ENCODE measurements at places on chromosomes 12 and 14.

- no peak for DNase-seq
Observed at GRCh38 chr12:105198961-105199360, 37.0 kb downstream of the APPL2 start.

DNA sequence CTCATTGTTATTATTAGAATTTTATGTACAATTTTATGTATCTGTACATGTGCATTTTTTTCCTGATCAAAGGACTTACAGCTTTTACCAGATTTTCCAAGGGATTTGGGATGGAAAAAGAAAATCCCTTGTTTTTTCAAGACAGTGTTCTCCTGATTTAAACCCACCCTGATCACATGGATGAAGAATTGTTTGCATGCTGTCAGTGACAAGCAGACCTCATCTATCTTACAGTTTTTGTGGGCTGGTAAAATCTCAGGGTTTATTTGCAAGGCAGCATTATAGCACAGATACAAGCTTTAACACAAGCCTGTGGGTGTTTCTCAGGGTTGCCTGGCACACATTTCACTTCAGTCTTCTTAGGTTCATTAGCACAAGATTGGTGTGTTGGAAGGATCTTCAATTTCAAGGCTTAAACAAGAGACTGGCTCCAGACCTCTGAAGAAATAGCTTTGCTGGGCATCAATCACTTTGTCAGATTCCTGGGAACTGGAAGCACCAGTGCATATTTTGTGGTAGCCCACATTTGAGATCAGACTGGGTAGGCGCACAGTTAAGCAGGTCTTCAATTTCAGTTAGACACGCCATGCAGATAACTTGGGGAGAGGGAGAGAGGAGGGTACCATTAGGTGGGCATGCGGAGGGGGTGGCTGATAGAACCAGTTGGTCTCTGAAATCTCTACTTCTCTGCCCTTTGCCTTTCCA is 118.0 kb downstream of the TBX5 start:
- no peak for DNase-seq

GRCh38 chr14:23443411-23443812 is 8.0 kb upstream of the MYH7 start:
- no peak for DNase-seq

DNA sequence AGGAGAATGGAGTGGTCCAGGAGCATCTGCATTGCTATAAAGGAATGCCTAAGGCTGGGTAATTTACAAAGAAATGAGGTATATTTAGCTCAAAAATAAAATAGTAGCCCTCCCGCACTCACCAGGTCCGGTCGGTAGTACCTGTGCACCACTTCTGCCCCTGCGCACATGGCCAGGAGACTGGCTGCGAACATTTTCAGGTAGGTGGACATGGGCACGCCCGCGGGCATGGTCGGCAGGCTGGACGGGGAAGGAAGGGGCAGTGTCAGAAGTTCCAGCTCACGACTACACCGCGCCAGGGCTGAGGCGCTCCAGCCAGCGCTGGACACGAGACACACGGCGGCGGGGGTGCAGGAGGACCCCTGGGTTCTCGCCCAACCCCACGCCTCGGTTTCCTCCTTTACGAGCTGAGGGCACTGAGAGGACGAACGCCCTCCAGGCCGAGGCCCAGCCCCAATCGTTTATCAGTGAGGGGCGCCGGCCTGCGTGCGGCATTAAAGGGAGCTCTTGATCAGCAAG is 9.1 kb upstream of the TDG start:
- peak; percentile 21 for DNase-seq

GRCh38 chr12:122989874-122990419 is 9.5 kb downstream of the ARL6IP4 start:
- no peak for DNase-seq

- no peak for DNase-seq
Observed at GRCh38 chr14:31944256-31945073, 132.6 kb upstream of the ARHGAP5 start.

- no peak for DNase-seq
Observed at GRCh38 chr12:100913872-100914592, 119.5 kb downstream of the ANO4 start.

DNA sequence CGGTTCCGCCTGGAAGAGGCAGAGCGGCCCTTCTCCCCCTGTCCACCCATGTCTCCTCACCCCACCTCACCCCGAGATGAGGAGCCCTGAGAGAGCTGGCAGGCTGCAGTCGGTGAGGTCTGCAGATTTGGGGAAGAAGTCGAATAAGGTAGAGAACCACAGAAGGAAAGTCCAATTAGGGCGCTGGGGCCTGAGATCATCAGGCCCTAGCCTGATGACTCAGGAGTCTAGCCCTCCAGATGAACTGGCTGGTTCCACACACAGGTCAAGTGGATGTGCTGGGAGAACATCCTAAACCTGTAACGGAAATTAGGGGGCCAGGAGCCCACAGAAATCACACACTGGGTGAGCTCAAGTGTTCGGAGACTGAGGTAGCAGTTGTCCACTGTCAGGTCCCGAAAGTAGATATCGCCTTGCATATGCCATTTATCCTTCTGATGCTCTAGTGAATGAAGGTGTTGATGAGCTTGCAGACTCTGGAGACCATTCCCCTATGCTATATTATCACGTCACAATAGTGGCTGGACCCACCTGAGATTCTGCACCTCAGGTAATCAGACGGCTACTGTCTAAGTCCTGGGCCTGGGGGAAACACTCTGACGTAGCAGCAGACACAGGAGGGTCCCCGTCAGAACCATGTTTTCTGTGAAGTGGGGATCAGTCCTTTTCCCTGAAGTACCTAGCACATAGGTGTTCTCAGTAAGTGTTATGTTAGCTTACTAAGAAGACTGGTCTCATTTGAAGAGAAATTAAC is 886 bp upstream of the METTL17 start:
- no peak for DNase-seq

GRCh38 chr12:25824734-25825133 is 133.7 kb upstream of the RASSF8 start:
- DNase-seq, result no peak

DNA sequence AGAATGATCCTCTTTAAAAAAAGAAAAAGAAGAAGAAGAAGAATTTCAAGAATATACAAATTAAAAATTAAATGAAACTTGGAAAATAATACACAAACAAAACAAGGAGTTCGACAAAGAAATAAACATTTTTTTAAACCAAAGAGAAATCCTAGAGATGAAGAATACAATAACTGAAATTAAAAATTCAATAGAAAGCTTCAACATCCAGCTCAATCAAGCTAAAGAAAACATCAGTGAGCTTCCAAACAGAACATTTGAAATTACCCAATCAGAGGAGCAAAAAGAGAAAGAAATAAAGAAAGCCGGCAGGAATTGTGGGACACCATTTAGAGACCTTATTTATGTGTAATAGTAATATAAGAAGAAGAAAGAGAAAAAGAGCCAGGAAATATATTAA is 37.2 kb upstream of the RHOJ start:
- no peak for DNase-seq

- DNase-seq, result no peak
Observed at GRCh38 chr12:19404242-19404880, 34.9 kb upstream of the AEBP2 start.

GRCh38 chr12:53712059-53712643 is 15.1 kb downstream of the CALCOCO1 start:
- DNase-seq, result no peak

DNA sequence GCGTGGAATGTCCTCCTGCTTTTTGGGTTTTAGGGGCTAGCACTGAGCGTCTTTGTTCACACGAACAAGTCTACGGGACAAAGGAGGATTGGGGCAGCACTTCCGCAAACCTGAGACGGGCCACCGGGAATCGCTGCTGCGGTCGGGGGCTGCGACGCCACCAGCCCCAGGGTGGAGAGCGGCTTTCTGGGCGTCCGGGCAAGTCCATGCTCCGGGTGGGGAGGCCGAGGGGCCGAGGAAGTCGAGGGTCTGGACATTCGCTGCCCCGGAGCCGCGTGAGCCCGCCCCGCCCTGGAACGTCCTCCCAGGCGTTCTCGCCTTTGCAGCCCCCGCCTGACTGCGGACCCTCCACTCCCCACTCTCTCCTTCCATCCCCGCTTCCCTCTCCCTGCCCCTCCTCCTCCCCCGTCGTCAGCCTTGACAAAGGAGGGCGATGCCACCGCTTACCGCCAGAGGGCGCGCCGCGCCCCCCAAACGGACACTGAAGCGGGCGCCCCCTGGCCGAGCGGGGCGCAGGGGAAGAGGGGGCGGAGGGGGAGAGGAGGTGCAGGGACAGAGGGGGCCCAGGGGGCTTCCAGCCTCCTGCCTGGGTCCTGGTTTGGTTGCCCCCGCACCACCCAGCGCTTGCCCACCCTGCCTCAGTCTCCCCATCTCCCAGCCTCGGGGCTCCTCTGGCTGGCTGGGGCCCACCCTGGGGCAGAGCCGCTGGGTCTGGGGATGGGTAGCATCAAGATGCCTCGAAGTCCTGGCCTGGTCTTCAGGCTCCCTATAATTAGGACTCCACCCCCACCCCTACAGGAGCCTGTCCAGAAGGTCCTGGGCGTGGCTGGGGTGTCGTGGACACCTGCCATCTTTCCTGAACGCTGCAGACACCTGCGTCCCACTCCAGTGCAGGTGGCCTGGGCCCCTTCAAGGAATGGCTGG is 39.1 kb upstream of the INF2 start:
- DNase-seq, result peak; percentile 97

DNA sequence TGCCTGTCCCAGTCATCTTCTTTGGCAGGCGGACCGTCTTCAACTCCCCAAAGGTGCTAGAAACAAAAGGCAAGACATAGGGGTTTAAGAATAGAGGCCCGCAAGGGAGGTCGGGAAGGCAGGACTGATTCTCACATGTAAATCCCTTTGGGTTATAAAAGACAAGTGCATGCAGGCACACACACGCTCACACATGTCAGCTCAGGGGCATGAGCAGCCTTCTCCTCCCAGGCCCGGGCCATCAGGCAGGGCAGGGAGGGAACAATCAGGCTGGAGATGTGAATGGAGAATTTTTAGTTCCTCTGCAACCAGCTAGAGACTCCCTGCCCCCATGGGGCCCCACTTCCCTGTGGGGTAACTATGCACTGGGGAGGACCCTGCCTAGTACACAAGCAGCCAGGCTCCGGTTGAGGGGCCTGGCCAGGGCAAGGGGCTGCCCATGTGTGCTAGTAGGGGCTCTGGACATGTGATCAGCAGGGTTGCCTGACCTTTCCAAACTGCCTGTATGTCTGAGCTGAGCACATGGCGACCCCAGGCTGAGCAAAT is 107.2 kb downstream of the RBM19 start:
- DNase-seq, result no peak

- no peak for DNase-seq
Observed at GRCh38 chr12:716506-716905, 35.9 kb upstream of the WNK1 start.

- DNase-seq, result no peak
Observed at GRCh38 chr14:27392153-27392552, 794.3 kb upstream of the NOVA1 start.

GRCh38 chr12:81401241-81401640 is 323.4 kb downstream of the ACSS3 start:
- no peak for DNase-seq

- no peak for DNase-seq
Observed at GRCh38 chr12:470133-470532, 10.4 kb downstream of the B4GALNT3 start.

- no peak for DNase-seq
Observed at GRCh38 chr14:20680363-20680762, 4.0 kb upstream of the RNASE4 start.

- DNase-seq, result no peak
Observed at GRCh38 chr12:3636328-3636727, 116.6 kb downstream of the CRACR2A start.

GRCh38 chr12:65878540-65878939 is 54.3 kb downstream of the HMGA2 start:
- peak; percentile 20 for DNase-seq

GRCh38 chr12:127277882-127278281 is 989.1 kb upstream of the TMEM132C start:
- DNase-seq, result no peak

GRCh38 chr14:69008421-69008884 is 29.4 kb upstream of the ACTN1 start:
- DNase-seq, result no peak

DNA sequence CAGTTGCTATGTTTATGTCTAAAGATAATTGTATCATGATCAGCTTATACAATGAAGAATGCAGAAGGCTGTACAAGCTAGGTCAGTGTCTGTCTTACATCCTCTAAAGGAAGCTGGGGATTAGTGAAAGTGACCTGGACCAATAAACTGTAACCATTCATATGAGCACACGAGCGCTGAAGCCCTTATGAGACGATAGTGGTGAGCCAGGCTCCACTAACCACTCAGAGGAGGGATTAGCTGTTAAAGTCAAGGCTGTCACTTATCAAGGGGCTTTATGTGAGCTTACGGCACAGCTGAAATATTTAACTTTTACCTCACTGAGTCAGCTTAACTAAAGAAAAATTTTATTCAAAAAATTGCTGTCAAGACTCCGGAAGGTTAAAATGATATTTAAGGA is 30.3 kb downstream of the NDUFA12 start:
- no peak for DNase-seq

GRCh38 chr14:22438742-22439141 is 150.3 kb downstream of the DAD1 start:
- DNase-seq, result no peak

GRCh38 chr14:75369506-75369905 is 58.3 kb upstream of the JDP2 start:
- DNase-seq, result no peak

- no peak for DNase-seq
Observed at GRCh38 chr14:70190156-70190555, 1.4 kb upstream of the SLC8A3 start.

- DNase-seq, result peak; percentile 92
Observed at GRCh38 chr14:105419195-105420091, at the start of gene MTA1. MTA1 (plus strand) TSS chr14:105419827; CDS start chr14:105420036, 209 bp downstream.

DNA sequence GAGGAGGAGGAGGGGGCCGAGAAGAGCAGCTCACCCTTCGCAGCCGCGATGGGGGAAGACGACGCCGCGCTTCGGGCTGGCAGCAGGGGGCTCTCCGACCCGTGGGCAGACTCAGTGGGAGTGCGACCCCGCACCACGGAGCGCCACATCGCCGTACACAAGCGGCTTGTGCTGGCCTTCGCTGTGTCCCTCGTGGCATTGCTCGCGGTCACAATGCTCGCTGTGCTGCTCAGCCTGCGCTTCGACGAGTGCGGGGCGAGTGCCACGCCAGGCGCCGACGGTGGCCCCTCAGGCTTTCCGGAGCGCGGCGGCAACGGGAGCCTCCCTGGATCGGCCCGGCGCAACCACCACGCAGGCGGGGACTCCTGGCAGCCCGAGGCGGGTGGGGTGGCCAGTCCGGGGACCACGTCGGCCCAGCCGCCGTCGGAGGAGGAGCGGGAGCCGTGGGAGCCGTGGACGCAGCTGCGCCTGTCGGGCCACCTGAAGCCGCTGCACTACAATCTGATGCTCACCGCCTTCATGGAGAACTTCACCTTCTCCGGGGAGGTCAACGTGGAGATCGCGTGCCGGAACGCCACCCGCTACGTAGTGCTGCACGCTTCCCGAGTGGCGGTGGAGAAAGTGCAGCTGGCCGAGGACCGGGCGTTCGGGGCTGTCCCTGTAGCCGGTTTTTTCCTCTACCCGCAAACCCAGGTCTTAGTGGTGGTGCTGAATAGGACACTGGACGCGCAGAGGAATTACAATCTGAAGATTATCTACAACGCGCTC is 745 bp downstream of the TRHDE start:
- no peak for DNase-seq

GRCh38 chr14:63012171-63012570 is 33.1 kb downstream of the KCNH5 start:
- DNase-seq, result no peak

- DNase-seq, result no peak
Observed at GRCh38 chr14:24662753-24663152, 28.8 kb upstream of the GZMB start.

GRCh38 chr12:132445884-132446632 is 43.9 kb upstream of the FBRSL1 start:
- peak; percentile 88 for DNase-seq
